ENCODE measurements at places on chromosomes 5 and 9. TPM values are rescaled to one million over a fixed set of nuclear protein-coding genes. Genes with fewer than 3 reads are reported as not detected.

The WWC1 gene
- total RNA-seq: 0.10 TPM

The SLC46A2 gene
- 0.94 TPM for total RNA-seq

The GABRB2 gene
- total RNA-seq: not detected

The CDH18 gene
- total RNA-seq: not detected

The PRUNE2 gene
- total RNA-seq: 0.31 TPM

The LHFPL2 gene
- total RNA-seq: 9.4 TPM

The ZFR gene
- 91.8 TPM for total RNA-seq
